ENCODE measurements at places on chromosomes 7 and 10.

DNA sequence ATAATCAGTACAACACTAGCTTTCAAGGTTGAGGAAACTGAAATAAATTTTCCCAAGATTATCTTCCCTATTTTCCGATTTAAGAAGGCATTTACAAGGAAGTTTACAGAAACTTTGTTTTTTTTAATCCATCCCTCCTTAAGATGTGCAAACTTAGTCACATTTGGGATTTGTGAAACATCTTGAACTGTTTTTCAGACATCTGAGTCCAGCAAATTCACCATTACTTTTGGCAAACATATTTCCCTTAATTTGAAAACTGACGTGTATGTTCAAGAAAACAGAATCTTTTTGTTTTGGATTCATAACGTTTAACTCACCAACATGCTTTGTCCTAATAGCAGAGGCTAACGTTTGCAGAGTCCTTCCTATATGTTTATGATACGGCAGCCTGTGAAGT is 19.5 kb downstream of the GLI3 start:
- no peak for DNase-seq

- no peak for DNase-seq
Measured at GRCh38 chr10:88792661-88793060, 9.9 kb upstream of the LIPM start.

DNA sequence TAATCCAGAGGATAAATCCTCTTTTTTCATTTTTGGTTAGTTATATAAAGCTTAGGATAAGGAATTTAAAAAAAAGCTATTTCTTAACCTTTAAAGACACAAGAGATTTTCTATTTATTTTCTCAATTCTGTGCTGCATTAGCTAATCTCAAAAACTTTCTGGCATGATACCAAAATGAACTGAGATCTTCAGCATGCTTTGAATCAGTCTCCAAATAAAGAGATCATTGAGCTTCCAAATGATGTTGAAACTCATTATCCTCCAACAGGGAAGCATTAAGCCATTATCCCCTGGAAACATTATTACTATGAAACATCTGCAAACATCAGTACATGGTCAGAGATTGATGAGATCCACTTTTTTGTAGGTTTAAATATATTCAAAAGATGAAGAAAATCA is 350.3 kb upstream of the TEX47 start:
- no peak for DNase-seq

- DNase-seq: no peak
Measured at GRCh38 chr7:66776800-66777442, 36.4 kb downstream of the RABGEF1 start.

- no peak for DNase-seq
Measured at GRCh38 chr7:20158684-20159083, 58.5 kb downstream of the MACC1 start.

DNA sequence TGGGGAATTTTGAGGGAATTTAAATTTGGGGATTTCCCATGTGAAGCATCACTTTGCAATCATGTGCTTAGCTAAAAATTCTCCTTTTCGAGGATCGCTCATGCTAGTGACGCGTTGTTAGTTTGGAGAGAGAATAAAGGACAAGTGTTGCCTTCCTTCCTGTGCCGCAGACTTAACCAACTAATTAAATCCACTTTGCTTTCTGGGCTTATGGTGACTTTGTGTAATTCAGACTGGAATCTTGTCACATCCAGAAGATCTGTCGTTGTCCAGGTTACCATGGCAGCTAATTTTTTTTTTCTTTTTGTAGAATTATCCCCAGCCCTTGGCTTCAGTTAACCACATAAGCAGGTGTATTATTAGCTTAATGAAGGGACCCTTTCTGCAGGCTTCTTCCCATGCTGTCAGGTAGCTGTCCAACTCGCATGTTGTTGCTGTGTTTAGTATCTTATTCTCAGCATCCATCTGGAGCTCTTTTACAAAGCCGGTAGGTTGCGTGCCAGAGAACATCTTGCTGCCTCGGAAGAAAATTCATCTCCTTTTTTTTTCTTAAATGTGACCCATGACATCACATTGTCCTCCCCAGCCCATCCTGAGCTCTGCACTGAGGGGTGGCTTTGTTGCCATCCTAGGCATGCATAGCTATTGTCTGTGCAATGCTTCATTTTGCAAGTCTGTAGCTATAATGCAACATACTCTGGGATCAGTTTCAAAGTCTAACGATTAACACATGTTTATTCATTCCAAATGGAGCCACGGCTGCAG is 47.2 kb upstream of the NRP1 start:
- no peak for DNase-seq

- DNase-seq: no peak
Measured at GRCh38 chr7:22668971-22669401, 58.0 kb upstream of the IL6 start.

DNA sequence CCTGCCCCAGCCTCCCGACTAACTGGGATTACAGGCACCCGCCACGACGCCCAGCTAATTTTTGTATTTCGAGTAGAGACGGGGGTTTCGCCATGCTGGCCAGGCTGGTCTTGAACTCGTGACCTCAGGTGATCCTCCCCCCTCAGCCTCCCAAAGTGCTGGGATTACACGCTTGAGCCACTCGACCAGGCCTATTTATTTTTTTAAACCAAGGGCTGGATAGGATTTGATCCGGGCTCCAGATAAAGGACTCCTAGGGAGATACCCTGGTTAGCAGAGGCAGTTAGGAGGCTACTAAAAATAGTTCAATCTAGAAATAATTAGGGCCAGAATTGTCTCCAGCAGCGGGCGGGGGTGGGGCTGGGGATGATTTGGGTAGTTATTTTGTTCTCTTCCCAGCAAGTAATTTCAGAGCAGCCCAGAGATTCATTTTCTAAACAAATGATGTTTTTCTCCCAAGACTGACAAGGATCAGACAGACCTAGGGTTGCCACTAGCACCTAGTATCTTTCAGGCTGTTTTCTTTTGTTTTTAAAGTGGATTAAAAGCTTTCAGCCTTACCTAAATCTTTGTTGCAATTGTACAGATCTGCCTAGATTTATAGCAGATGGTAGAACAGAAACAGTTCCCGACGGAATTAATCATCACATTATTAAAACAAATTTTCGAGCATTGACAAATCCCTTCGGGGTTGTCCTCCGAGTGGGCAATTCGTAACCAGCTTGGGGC is 859 bp upstream of the SMC3 start:
- DNase-seq: no peak

- no peak for DNase-seq
Measured at GRCh38 chr7:133268355-133268754, 15.5 kb downstream of the EXOC4 start.

DNA sequence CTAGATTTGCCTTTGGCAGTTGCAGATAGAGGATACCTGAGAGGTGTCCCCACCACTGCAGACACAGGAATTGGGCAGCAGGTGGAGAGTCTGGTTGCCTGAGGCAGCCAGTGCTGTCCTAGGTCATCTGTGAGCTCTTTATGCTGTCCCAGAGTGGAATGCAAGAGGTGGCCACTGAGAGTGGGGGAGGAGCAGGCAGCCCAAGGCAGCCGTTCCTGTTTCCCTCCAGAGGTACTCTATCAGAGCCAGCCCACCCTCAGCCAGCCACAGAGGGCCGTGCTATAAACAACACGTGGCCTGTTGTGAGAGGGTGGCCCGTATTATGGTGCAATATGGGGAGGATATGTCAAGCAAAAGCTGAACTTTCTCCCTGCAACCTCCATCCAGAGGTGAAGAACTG is 8.5 kb downstream of the LRRC18 start:
- DNase-seq: no peak

- no peak for DNase-seq
Measured at GRCh38 chr7:137916564-137916963, 69.8 kb upstream of the DGKI start.

GRCh38 chr10:101299211-101299610 is 54.8 kb upstream of the BTRC start:
- DNase-seq: no peak

All from activated CD4-positive, alpha-beta T cell treated with anti-CD3 and anti-CD28 coated beads for 4 hours (primary cell).